ENCODE measurements at places on chromosomes 4 and X.

DNA sequence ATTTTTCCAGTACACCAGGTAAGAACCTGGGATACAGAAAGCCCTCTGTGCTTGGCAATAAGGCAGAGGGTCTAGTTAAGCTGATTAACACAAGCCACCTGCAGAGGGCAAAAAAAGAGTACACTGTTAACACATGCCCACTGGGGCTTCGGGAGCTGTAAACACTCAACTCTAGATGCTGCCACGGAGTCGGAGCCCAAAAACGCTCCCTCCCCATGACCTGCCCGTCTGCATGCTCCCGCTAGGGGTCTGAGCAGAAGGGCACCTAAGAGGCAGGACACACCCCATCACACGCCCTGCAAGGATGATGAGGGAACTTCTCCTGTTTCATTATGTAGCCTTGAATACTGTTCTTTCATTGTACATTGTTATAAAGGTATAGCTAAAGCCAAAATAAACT lies 715.6 kb upstream of the AADAT start:
- no peak for DNase-seq

DNA sequence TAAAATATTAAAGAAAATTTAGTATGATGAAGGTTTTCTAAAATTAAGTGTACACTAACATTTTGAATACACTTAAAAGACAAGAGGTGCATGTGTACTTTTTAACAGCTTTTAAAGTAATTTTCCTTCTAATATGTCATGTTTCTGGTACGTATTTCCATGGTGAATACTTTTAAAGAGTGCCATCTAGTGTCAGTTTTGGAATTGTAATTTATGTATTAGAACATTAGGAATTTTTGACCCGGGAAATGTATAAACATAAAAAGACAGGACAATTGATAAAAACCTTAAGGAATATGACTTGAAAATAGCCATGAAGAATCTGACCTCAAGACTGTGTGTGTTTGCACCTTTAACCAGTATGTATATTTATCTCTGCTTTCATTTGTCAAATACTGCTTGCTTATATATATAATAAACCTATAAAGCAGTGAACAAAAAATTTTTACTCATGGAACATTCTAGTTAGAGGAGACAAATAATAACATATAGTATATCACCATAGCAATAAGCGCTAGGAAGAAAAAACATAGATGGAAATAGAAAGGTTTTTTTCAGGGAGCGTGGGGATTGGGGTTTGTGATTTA lies 7.2 kb downstream of the GSTCD start:
- peak; percentile 42 for DNase-seq

- no peak for DNase-seq
These were observed 94.1 kb upstream of the CITED1 start for GRCh38 chrX:72399816-72400215.

DNA sequence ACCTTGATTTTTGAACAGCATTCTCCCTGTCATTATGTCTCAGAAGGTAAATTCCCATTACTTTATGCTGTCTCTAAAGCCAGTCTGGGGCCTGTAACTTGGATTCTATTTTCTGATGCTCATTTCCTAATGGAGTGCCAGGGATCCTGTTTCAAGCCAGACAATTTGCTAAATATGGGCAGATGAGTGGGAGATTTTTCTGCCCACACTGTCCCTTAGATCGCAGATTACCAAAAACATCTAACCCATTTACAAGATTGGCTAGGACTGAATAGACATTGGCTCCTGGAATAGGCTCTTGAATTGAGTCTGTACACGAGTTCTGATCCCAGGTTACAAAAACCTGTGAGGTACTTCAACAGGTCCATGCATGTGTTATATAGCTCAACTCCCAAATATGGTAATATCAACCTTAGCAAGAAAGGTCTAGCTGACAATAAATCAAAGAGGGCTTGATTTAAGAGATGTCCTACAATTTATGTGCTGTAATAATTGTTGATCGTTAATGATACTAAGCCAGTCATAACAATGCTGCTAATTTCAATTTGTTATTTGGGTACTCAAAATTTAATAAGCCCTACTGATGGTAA lies 5.7 kb downstream of the GPC3 start:
- no peak for DNase-seq

GRCh38 chr4:11631416-11631815 lies 202.7 kb upstream of the HS3ST1 start:
- no peak for DNase-seq

- DNase-seq, result no peak
These were observed 146.8 kb downstream of the FSTL5 start for GRCh38 chr4:162016991-162017390.

GRCh38 chr4:103497692-103498091 lies 222.1 kb downstream of the TACR3 start:
- DNase-seq, result no peak

- DNase-seq, result no peak
These were observed 11.3 kb upstream of the RTL5 start for GRCh38 chrX:72142794-72143608.

DNA sequence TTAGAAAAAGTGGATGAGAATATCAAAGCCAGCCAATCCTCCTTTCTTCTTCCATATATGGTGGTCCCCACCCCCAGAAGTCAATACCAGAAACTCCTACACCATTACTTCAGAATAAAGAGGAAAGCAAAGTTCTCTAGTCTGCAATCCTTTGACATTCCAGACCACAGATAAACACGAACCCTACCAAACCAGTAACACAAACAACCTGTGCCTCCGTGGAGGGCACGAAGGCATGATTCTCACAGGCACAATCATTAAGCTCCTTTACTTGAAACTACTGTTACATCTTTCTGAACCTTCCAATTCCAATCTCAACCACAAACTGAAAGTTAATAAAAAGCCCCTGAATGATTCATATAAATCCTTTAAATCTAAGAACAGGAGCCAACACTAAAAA lies 16.3 kb downstream of the MAML3 start:
- DNase-seq, result no peak

- no peak for DNase-seq
These were observed 262.1 kb upstream of the CXXC4 start for GRCh38 chr4:104756837-104757236.

GRCh38 chrX:49840679-49841078 lies 11.6 kb downstream of the PAGE4 start:
- DNase-seq, result peak; percentile 30

DNA sequence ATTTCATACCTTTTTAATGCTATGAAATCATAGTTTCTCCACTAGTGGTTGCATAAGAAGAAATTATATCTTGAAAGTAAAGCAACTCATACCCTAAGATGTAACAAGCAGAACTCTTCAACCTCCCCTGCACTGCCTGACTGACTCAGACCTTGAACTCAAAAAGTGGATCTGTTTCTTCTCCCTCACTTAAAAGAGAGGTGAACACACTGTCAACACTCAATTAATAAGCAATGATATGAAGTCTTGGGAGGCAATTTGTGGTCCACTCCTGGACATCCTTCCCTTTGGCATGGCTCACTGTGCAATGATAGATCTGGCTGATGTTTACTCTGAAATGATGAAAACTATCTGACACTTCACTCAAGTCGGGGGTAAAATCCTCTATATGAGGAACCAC lies 282.0 kb upstream of the DKK2 start:
- no peak for DNase-seq

- DNase-seq, result peak; percentile 50
These were observed 7.0 kb downstream of the MTM1 start for GRCh38 chrX:150575419-150575814.

DNA sequence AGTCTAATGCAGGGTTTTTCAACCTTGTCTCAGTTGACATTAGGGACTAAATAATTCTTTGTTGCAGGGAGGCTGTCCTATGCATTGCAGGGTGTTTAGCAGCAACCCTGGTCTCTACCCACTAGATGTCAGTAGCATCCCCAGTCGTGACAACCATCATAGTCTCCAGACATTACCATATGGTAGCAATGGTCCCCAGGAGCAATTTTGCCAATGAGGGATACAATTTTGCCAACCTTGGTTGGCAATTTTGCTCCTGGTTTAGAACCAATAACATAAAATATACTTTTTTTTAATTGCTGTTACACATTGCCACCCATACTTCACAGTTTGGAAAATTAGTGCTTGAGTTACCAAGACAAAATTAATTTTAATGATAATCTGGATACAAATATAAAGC lies 6.0 kb downstream of the EREG start:
- peak; percentile 41 for DNase-seq

DNA sequence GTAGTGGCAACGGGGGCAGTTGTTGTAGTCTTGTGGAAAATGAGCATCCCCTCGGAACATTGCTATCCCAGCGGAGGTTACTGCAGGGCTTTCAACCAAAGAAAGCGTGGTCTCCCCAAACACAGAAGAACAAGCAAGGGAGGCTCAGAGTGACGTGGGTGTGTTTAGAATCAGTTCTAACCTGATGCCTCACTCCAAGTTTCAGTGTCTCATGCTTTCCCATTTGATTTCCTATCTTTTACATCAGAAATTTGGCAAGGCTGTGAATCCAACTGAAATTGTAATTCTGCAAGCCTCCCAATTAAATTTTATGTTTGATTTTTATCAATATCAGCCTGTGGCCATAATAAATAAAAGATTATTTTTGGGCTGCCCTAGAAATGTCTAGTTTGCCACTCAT lies 156.1 kb upstream of the LNX1 start:
- no peak for DNase-seq

- DNase-seq, result no peak
These were observed 8.2 kb downstream of the BMP2K start for GRCh38 chr4:78784236-78784865.

DNA sequence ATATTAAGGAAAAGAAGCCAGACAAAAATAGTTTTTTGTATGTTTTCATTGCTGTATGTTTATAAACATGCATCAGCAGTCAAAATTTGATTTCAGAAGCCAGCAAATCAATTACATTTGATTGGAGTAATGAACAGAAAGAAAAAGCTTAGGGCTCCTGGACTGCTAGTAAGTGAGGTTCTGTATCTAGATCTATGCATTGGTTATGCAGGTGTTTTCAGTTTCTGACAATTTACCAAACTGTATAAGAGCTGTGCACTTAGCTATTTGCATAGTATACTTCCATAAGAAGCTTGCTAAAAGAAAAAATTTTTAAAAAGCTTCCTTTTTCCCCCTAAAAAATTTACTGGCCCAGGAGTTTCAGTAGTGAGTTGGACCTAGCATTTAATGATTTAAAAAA lies 881.6 kb downstream of the PCDH7 start:
- no peak for DNase-seq

GRCh38 chr4:7823416-7823824 lies 116.2 kb downstream of the AFAP1 start:
- DNase-seq, result no peak

DNA sequence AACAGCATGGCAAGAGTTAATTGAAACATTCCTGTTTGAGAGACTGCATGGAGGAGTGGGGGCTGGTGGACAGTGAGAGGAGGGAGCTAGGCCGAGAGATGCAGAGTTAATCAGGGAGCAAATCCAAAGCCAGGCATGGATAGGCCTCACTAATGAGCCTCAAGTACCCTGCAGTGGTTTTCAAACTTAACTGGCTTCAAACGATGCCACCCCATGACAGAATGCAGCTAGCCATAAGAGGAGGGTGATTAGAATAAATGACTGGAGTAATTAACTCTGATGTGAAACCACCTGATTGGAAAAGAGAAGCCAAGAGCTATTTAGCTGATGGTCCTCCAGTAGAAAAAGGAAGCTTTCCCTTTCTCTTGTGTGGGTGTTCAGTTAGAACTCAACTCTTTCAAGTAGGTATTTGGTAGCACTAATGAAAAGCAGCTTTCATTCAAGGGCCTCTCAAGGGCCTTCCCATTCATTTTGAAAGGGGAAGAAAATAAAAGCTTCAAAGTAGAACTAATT lies 215.4 kb upstream of the MAB21L2 start:
- no peak for DNase-seq

DNA sequence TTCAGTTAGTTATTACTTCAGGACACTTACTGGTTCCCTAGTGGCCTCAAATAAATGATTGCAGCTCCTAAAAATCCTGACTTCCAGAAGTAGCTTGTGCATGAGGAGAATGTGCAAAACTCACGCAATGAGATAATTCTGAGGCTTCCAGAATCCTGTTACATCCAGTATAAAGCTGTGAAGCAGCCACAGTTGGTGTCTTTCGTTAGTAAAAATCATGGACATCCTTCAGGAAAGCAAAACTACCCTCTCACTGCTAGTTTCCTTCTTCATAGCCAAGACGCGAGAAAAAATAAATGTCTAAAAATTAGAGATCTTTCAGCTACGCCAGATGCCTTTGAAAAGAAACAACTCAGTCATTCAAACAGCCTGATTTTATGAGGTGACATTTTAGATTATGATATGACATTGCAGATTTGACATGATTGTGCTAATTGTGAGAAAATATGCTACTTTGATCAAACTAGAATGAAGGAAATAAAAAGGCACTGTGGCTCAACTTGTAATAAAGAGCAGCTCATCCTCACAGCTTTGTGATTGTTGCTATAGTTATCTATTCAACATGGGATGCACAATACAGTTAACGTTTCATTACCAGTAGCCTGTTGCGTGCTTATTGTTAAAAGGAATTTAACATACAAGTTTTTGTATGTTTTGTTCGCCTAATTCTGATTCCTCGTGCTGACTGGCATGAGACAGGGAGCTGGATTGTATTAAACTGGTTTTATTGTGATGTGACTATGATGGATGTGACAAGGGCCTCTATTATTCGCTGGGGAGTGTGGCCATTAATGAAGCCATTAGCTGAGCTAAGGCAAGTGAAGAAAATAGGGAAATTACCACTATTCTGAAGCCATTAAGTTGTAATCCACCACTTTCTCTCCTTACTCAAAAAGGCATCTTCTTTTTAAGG lies 40.5 kb downstream of the AFF2 start:
- DNase-seq, result no peak

GRCh38 chr4:15104825-15105224 lies 102.5 kb downstream of the CPEB2 start:
- no peak for DNase-seq

- DNase-seq, result no peak
These were observed 19.9 kb upstream of the CYBB start for GRCh38 chrX:37759878-37760418.

GRCh38 chr4:12973522-12973921 lies 510.6 kb downstream of the RAB28 start:
- DNase-seq, result no peak

- DNase-seq, result no peak
These were observed 97.0 kb downstream of the MID1IP1 start for GRCh38 chrX:38898261-38898660.

DNA sequence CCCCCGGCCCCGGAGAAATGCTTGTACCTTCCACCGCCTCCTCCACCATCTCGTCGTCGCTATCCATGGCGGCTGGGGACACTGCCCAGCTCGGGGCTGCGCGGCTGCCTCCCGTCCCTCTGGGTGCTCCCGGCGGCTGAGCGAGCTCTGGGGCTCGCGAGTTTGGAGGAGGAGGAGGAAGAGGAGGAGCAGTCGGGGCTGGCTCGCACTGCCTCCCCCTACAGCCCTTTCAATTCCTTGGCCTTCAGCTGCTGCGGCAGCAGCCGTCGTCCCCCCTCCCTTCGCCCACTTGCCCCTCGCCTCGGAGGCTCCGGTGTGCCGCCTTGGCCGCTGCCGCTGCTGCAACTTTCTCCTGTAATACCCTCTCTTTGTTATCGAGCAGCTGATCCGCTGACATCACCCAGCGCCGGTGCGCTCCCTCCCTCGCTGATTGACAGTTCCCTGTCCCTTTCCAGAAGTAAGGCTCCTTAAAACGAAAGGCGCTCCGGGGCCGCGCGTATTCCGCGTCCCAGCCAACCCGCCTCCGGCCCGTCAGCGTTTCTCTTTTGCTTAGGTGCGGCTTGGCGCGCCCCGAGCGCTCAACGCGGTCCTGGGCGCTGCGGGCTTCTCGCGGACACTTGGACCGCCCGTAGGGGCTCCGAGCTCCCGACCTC lies at the start of gene SETD7:
SETD7 (minus strand) TSS at position 149 of the 653 bp plus-strand sequence; CDS start at position 67, 82 bp downstream.
- peak; percentile 66 for DNase-seq

GRCh38 chrX:121337816-121338215 lies 290.4 kb downstream of the GLUD2 start:
- no peak for DNase-seq

GRCh38 chr4:183760326-183760725 lies 101.2 kb downstream of the TRAPPC11 start:
- no peak for DNase-seq
